ENCODE measurements at places on chromosomes 7 and 10.

- no peak for DNase-seq
These were observed 109.5 kb downstream of the PARD3 start for GRCh38 chr10:34705563-34705962.

- no peak for DNase-seq
These were observed 10.7 kb downstream of the KMT2E start for GRCh38 chr7:105024734-105025133.

DNA sequence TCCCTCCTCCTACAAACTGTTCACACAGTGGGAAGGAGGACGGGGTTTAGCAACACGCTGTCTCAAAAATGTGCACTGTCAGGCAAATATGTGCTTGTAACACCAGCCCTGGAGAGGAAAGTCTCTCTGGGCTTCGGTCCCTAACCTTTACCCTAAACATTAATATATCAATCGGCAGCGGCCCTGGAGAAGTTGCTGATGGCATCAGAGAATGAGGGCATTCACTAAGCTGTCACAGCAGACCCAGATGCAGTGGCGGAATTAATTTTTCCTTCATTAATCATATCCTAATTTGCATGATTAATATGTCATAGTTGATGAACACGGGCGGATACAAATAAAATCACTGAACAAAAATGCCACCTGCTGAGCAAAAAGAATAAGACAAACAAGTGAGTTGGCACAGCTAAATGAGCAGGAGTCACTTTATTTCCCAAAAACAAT is 45.2 kb upstream of the INSIG1 start:
- DNase-seq, result no peak

- DNase-seq, result no peak
These were observed 25.0 kb downstream of the ADARB2 start for GRCh38 chr10:1712314-1712713.

DNA sequence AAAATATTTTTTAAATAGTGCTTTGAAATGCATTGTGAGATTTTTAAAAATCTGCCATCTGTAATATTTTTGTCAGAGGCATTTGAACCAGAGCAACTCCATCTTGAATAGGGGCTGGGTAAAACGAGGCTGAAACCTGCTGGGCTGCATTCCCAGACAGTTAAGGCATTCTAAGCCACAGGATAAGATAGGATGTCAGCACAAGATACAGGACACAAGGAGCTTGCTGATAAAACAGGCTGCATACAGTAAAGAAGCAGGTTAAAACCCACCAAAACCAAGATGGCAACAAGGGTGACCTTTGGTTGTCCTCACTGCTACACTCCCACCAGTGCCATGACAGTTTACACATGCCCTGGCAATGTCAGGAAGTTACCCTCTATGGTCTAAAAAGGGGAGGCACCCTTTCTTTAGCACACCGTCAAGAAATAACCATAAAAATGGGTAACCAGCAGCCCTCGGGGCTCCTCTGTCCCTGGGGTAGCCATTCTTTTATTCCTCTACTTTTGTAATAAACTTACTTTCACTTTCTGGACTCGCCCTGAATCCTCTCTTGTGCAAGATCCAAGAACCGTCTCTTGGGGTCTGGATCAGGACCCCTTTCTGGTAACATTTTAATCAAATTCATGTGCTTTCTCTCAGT is 273.7 kb downstream of the SEMA3D start:
- no peak for DNase-seq

DNA sequence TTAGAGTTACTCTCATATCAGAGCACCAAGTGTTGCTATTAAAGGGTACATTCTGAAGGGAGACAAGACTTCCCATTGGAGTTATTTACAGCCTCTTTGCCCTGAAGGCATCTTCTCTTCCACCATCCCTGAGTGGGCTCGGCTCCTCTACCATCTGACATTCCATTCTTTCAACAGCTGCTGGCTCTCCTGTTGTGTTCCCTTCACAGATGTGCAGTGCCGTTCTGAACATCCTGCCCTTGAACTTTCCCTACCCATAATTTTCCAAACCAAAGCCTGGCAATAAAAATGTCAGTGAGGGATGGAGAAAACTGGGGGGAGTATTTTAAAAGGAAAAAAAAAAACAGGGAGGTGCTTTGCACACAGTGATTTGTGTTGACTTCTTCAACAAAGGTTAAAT is 392.9 kb downstream of the KCNMA1 start:
- DNase-seq, result no peak

GRCh38 chr10:69353977-69354635 is 62.6 kb downstream of the TACR2 start:
- no peak for DNase-seq

DNA sequence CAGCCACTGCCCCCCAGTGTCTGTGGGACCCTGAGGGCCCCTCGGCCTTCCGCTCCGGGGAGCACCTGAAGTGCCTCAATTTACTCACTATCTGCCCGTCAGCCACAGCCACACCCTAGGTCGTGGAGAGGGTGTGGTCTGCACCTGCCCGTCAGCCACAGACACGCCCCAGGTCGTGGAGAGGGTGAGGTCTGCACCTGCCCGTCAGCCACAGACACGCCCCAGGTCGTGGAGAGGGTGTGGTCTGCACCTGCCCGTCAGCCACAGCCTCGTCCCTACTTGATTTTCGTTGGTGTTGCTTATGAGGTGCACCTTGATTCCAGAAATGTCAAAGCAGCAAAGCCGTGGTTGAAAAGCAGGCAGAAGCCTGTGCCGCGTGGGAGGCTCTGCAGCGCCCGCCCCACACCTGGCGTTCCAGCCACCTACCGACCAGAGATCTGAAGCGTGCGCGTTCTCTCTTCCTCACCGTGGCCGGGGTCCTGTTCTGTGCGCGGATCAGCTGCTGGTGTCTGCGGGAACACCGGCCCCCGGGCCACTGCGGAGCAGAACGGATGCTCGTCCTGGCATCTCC is 101.6 kb downstream of the DYNC2I1 start:
- no peak for DNase-seq

- no peak for DNase-seq
These were observed 2.5 kb downstream of the ENTPD1 start for GRCh38 chr10:95758351-95759025.

- no peak for DNase-seq
These were observed 133.0 kb downstream of the KIAA1217 start for GRCh38 chr10:24341897-24342296.

DNA sequence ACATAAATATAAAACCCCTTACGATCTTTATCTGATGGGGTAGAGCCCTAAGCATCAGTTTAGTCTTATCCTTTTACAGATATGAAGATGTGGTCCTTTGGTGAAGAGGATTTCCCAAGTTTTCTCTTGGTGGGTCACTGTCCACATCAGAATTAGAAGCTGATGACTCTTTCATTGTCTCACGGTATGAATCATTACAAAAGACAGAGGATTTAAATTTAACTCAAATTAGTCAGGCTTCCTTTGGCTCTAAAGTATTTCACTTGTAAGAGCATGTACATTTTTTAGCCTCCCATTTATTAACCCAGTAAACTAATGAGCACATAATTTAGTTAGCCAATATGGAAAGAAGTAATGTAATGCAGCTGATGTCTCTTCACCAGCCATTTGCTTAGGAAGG is 49.9 kb upstream of the TMEM26 start:
- DNase-seq, result no peak

DNA sequence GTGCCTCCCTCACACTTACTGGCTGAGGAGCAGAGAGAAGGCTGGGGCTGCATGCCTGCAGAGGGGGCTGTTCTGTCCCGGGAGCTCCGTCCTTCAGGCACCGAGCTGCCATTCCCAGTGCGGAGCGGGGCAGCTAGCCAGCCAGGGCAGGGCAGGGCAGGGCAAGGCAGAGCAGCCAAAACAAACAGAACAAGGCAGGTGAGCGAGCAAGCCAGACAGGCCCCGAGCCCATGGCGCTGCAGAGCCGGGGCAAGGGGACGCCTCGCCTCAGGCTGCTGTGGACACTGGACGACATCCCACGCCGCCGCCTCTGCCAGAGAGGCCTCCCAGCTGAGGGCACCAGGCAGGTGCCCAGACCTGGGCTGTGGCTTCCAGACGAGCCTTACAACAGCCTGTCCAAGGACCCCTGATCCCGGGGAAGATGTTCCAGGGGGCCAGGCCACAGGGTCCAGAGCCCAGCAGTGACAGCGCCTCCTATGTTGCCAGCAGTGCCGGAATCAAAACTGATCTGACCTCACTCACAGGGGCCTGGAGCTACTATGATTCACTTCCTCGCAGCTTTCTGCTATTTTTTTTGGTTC is 8.2 kb upstream of the NDST2 start:
- DNase-seq, result no peak

DNA sequence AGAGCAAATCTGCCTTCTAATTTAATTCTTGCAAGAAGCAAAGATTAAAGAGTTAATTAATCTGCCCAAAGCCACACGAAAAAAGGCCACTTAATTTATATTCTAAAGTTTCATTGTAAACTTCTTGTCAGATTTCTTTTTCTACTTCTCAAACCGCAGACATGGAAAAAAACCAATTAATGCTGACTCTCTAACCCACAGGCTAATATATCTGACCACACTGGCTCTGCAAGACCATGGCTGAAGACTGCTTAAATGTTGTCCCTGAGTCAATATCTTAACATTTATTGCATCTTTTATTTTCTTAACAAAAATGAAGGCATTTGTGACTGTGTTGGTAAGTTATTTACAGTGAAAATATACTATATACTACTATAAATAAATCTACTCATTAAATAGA is 234.0 kb upstream of the SP8 start:
- DNase-seq, result no peak

DNA sequence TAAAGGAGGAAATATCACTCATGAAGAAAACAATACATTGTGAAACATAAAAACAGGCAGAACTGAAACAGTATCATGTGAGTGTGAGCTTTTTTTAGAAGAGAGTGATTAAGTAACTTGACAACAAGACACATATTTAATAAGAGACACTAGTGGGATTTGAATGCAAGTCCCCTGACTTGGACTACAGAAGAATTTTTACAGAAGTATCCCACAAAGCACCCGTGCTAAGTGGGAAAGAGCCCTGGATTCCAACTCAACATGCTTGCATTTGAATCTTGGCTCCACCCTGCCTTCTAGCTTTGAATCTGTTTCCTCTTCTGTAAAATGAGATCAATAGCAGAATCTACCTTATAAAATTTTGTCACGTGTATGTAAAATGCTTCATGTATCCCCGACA is 166.2 kb downstream of the ZNF365 start:
- no peak for DNase-seq

DNA sequence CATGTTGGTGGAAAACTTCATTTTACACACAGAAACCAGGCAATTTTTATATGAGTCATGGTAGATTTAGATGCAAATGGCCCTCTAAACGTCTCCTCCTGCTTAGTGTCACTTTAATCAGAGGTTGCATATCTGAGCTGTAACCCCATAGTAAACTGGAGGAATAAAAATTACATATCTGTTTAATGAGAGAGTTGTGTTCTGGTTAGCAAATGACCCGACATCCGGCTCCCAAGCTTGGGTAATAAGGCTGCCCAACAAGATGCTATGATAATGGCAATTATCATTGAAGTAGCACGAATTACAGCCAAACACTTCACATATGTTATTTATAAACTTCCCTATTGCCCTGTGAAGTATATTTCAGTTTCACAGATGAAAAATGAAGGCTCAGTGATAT is 10.6 kb upstream of the ADAM12 start:
- no peak for DNase-seq

GRCh38 chr7:41732436-41732785 is 29.5 kb upstream of the INHBA start:
- DNase-seq, result no peak

DNA sequence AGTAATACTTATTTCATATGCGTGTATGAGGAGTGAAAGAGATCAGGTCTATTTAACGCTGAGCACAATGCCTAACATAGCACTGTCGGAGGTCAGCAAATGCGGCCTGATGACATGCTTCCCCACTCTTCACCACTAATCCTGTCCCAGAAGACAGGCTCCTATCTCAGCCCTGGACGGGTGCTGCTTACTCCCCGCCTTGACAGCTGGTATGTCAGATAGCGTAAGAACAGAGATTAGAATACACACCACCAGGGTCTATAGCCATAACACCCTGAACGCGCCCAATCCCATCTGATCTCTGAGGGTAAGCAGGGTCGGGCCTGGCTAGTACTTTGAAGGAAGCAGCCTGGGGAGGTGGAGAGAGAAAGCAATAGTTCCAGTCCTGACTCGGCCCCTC is 32.3 kb upstream of the TM9SF3 start:
- no peak for DNase-seq
